ENCODE measurements at places on chromosomes 1 and 21. TPM values are rescaled to one million over a fixed set of nuclear protein-coding genes. Genes with fewer than 3 reads are reported as not detected.

The ZNF648 gene
- 0.10 TPM for total RNA-seq

The ZSWIM5 gene
- not detected for total RNA-seq

- DNase-seq: peak; percentile 30
Measured at GRCh38 chr1:223775054-223775453, 62.7 kb downstream of the CAPN2 start.

DNA sequence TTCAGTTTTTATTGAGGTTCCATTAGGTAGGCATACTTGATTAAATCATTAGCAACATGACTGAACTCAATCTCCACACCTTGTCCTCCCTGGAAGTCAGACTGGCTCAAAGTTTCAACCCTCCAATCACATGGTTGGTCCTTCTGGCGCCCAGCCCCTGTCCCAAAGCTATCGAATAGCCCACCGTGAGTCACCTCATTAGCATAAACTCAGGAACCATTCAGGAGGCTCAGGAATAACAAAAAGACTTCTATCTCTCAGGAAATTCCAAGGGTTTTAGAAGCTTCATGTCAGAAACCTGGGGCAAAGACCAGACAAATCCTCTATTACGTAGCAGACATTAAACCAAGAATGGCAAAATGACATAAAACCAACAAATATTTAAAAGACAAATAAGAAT lies 78.6 kb downstream of the RGS2 start:
- DNase-seq: peak; percentile 37

GRCh38 chr1:228969953-228970800 lies 234.9 kb downstream of the RHOU start:
- DNase-seq: no peak

- DNase-seq: no peak
Measured at GRCh38 chr1:169138866-169139670, 32.6 kb downstream of the ATP1B1 start.

DNA sequence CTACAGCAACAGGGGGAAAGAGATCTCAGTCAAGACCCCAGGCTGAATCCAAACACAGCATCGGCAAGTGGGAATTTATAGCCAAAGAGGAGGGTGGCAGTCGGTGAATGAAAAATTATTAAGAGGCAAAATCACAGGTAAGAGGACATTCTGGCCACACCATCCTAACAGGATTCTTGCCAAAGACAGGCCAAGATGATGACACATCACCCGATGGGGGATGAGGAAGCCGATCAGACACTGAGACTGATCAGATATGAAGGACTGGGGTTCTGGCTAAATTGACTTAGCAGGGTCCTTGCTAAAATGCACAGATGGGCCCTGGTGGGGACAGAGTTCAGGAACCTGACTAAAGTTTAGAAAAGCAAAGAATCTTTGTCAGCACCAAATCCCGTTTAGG lies 402.2 kb downstream of the SMYD3 start:
- peak; percentile 32 for DNase-seq

GRCh38 chr1:95073446-95073845 lies 695 bp upstream of the ALG14 start:
- DNase-seq: no peak

GRCh38 chr21:34933609-34934335 lies 115.3 kb downstream of the RUNX1 start:
- no peak for DNase-seq

GRCh38 chr1:110254604-110255391 lies 44.7 kb downstream of the KCNC4 start:
- no peak for DNase-seq

DNA sequence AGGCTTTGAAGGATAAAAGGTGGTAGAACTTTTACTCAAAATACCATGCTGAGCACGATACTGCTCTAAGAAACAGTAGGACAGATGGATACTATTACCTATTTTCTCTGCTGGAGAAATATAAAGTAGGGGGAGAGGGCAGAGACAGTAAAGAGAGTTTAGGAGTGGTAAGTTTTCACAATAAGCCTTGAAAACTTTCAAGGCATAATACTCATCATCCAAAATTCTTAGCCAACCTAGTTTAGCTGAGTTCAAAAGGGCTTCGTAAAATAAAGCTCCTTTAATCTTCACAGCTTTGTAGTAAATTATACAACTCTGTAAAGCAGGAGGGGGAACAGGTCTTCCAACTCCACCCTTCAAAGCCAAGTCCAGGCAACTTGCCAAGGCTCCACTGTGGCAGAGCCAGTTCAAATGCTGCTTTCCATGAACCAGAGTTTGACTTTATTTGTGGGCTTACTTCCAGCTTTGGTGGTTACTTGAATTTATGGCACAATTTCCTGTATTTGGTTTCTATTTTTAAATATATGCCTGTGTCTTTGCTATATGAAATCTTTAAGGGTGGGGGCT lies 15.5 kb downstream of the TEX38 start:
- peak; percentile 29 for DNase-seq

GRCh38 chr21:25806060-25806459 lies 71.3 kb downstream of the GABPA start:
- peak; percentile 7 for DNase-seq

GRCh38 chr1:109637446-109637845 lies 17.8 kb downstream of the AMPD2 start:
- no peak for DNase-seq

- no peak for DNase-seq
Measured at GRCh38 chr1:3596663-3597598, 14.4 kb downstream of the MEGF6 start.

DNA sequence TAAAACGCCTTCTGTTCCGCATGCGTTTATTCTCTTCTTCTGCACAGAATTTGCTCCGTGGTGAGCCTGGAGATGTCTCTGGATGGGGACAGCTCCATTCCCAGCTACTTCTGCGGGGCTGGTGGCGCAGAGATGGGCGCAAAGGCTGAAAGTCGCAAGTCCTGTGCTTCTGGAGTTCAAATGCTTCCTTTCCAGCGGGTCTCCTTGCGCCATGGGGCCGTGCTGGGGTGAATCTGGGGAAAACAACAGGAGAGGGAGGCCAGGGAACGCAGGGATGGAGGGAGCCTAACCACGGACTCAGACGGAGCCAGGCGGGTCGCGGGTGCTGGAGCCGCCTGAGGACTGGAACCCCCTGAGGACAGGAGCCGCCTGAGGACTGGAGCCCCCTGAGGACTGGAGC lies 2.9 kb upstream of the OR2T12 start:
- DNase-seq: no peak
